CD4-positive, alpha-beta T cell treated with Interferon gamma for 1 hour (primary cell): ENCODE measurements at places on chromosomes 3 and 15.

GRCh38 chr3:43894176-43895049, 203.7 kb downstream of the ABHD5 start:
- DNase-seq, result no peak

DNA sequence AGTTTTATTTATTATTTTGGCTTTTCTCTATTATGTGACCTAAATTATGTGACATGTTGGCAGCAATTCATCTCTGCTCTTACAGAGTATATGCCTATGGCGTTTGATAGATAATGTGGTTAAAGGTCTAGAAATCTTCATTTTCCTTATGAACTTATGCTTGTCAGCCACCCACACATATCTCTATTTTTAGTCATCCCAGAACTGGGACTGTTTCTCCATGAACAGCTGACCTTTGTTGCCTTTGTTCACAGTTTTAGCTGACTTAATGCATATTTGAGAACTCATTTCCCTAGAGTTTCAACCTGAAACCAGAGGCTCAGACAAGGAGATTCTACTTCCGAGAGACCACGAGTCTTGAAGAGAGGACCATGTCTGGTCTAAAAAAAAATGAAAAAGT, 176.5 kb downstream of the RAP2B start:
- DNase-seq, result no peak

DNA sequence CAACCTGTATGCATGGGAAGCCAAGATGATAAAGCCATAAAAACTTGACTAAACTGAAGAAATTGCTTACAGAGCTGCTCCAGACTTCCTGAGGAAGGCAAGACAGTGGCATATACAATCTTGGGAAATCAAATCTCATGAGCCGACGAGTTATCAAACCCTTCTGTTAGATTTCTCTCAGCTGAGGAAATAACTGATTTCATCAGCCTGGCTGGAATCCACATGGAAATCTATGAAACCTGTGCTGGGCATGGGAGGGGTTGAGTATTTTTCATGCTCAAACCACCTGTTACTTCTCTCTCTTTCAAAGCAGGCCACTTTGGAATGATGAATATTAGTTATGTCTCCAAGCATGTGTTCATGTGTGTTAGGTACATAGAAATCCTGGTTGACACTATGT, 727.7 kb downstream of the FHIT start:
- no peak for DNase-seq

GRCh38 chr3:190303884-190304283, 18.4 kb downstream of the CLDN1 start:
- DNase-seq, result no peak

GRCh38 chr15:61226361-61227256, 2.5 kb downstream of the RORA start:
- no peak for DNase-seq

DNA sequence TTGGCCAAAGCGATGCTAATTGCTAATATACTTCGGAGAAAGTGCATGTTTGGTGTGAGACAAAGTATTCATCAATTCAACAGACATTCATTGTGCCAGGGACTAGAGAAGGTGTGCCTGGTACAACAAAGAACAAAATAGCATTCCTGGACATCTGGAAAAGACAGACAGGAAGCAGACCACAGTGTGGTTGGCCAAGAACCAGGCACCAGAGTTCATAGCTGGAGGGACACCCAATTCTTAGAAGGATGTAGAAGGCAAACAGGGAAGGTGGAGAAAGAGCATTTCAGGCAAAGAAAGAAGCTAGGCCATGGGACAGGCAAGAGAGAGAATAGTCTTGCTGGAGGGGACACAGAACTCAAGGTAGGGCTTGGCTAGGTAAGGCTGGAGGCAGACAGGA, 105.8 kb upstream of the ETV5 start:
- no peak for DNase-seq

- peak; percentile 59 for DNase-seq
These were observed 2.3 kb downstream of the CHRNA3 start for GRCh38 chr15:78618490-78618934.

GRCh38 chr3:100412912-100413590, 11.7 kb downstream of the LNP1 start:
- DNase-seq, result no peak

DNA sequence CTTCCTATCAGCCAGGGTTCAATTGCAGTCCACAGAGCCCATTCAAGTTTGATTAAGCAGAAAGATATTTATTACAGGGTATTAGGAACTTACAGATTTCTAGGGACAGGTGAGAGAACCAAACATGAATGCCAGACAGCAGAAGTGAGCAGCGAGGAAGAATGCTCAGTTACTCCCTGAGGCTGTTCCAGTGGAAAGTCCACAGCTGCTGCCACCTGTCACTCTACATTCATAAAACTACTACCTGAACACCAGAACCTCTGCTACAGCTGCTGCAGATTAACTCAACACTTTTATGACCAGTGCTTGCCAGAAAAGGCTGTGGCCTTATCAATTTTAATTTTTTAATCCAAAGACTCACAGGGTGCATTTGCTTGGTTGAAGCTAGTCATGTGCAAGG, 325.4 kb upstream of the ONECUT1 start:
- no peak for DNase-seq
